ENCODE measurements at places on chromosomes 2 and 18.
A peak's percentile ranks its signal among the peaks of the same experiment; 100 is the strongest.

DNA sequence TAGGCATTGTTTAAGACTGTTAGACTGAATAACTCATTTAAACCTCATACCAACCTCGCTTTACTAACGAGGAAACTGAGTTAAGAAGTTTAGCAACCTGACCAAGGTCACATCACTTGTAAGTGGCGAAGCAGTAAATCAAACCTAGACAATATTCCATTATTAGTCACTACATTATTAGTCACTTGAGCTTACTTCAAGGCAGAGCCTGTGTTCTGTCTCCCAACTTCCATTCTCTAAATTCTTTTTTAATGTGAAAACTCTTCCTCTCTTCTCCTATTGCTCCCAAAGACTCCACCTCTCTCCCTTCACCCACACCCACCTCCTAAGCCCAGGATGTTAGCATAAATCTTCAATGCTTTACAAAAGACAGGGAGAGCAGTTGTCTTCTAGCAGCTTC, 156.5 kb downstream of the ARL6IP6 start:
- DNase-seq: no peak
- no peaks in the 10 kb centered on the region for H3K36me3 ChIP-seq
- no peak overlapping the region for H3K27ac ChIP-seq
- H3K4me3 ChIP-seq: no peak overlapping the region

DNA sequence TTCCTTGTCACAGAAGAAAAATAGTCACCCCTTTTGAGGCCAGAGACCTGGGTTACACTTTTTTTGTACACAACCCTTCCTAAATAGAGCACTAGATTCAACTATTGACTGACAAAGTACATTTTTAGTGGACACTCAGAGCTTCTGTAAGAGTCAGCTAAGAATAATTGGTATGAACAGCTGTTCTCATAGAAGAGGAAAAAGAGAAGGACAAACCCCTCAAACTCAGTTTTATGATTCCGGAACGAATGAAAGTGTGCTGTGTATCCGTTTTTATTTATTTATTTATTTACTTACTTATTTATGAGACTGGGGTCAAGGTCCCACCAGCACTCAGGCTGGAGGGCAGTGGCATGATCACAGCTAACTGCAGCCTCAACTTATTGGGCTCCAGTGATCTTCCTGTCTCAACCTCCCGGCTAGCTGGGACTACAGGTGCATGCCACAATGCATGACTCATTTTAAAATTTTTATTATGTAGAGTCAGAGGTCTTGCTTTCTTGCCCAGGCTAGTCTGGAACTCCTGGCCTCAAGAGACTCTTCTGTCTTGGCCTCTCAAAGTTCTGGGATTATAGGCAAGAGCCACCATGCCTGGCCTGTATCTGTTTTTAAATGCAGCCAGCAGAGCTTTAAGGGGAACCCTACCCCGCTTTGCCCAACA, 36.0 kb upstream of the FZD5 start:
- H3K4me3 ChIP-seq: no peak overlapping the region
- no peaks in the 10 kb centered on the region for H3K36me3 ChIP-seq
- H3K4me1 ChIP-seq: no peaks in the 10 kb centered on the region
- no peak for DNase-seq
- no peaks in the 10 kb centered on the region for H3K27me3 ChIP-seq

- DNase-seq: no peak
- no peaks in the 10 kb centered on the region for H3K27me3 ChIP-seq
- H3K27ac ChIP-seq: no peak overlapping the region
- H3K4me3 ChIP-seq: no peak overlapping the region
Measured at GRCh38 chr18:7291046-7291445, 60.2 kb downstream of the LRRC30 start.

DNA sequence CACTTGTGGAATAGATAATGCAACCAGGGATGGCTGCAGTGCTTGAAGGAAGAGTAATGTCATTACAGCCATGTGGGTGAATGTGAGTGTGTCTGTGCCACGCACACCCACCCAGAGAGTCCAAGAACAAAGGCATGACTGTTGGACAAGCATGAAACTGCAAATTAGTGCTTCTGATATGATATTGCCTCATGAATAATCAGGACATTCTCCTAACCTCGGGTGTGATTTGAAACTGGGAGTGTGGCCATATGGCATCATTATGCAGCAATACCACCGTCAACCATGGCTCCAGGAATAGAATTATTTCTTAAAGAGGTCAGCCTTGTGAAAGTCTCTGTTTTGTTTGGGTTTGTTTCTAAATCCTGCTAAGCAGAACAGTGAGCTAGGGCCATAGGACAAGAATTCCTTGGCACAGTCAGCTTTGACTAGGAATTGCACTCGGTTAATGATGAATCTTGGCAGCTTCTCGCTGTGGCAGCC, 678.0 kb upstream of the RAB6C start:
- H3K36me3 ChIP-seq: no peaks in the 10 kb centered on the region
- H3K4me3 ChIP-seq: no peak overlapping the region
- DNase-seq: no peak
- peak overlapping the region; percentile 59 for H3K27ac ChIP-seq
- H3K27me3 ChIP-seq: no peaks in the 10 kb centered on the region
- no peaks in the 10 kb centered on the region for H3K4me1 ChIP-seq

Data from sigmoid colon (tissue), 7 donors.